SK-MEL-5 (cell line): ENCODE measurements at places on chromosomes 5 and 9. TPM values are rescaled to one million over a fixed set of nuclear protein-coding genes. Genes with fewer than 3 reads are reported as not detected.

CYLC2 gene
- total RNA-seq, result not detected in 2 replicates

PHF24 gene
- total RNA-seq, result 0.71 and 1.3 TPM in 2 replicates

CSF1R gene
- 0.53 TPM in 1 of 2 replicates, not detected in the other for total RNA-seq

PCDHGB7 gene
- 7.4 and 8.6 TPM in 2 replicates for total RNA-seq

CATSPER3 gene
- total RNA-seq, result not detected in 2 replicates

RUSC2 gene
- total RNA-seq, result 4.4 and 5.4 TPM in 2 replicates

- DNase-seq, result no peak
Measured at GRCh38 chr9:137365056-137365455, 57.9 kb downstream of the EXD3 start.

DNA sequence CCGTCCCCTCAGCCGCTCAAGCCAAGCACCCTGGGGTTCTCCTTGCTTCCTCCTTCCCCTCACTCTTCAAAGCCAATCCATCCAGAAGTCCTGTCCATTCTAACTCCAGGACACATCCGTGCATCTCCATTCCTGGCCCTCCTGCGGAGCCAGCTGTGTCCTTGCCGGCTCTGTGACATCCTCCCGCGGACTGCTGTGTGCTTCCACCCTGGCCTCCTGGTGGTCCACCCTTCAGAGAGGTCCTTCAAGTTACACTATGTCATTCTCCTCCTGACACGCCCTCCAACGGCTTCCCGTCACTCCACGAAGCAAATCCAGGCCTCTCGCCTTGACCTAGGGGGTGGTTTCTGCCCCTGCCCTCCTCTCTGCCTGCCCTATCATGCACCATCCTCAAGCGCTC, 13.0 kb upstream of the SCGB3A1 start:
- DNase-seq, result no peak

GRCh38 chr9:16180546-16180945, 627.7 kb downstream of the CCDC171 start:
- DNase-seq, result no peak

- no peak for DNase-seq
Measured at GRCh38 chr5:55502759-55503158, 32.0 kb downstream of the PLPP1 start.

DNA sequence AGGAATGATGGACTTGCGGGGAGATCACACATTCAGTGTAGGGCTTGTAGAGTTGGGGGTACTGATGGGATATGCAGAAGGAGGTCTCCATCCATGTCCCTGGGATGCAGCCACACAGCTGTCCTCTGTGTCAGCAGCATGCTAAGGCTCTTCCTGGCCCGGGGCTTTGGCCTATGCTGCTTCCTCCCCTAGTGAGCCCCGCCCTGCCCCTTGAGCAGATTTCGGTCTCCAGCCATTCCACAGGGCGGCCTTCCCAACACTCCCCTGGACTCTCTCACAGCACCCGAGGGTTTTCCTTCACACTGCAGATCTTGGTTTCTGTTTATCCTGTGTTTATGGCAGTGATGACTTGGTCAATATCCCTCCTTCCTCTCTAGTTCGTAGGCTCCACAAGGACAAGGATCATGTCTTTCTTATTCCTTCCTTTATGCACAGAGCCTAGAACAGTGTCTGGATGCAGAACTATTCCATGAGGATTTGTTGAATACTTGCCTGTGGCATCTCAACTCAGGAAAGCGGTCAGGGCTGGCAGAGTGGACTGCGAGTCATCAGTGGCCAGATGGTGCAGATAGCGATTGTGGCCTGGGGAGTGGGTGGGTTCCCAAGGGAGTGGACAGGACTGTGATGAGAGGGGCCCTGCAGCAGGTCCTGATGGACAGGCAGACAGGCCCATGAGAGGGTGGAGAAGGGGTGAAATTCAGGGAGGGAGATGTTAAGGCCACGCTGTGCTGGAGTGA, 114.2 kb downstream of the RGS3 start:
- no peak for DNase-seq

DNA sequence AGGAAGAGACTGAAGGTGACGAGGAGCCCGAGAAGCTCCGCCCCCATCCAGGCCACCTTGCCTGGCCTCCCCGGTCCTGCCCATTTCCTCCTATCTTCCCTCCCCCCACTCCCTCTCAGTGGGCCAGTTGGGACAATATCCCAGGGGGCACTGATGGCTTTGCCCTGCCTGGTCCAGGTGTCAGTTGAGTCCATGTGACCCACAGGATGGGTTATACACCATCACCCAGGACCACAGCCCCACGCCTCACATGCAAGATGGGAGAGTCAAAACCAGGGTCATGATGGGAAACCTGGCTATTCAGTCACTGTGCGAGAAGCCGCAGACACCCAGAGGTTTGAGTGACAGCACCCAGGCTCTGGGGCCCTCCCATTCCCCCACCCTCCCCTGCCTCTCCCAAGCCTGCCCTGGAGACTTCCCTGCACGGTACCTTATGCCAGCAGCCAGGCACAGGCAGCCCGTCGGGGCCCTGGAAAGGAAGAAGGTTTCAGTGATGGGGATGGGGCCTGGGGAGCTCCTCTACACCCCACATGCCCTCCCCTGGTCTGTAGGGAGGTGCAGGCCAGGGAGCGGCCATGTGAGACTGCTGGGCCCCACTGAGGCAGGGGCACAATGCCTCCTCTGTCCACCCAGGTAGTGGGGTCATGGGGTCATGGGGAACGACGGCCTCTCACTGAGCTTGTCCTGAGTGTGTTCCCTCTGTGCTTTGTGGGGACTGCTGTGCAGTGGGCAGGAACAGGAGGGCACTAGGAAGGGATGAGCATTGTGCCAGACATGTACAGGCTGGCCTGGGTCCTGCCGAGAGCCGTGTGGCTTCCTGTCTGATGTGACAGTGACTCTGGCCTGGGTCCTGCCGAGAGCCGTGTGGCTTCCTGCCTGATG, 6.3 kb upstream of the PHYKPL start:
- DNase-seq, result no peak

- DNase-seq, result no peak
Measured at GRCh38 chr5:123421773-123422172, 1.4 kb downstream of the CEP120 start.

- peak; percentile 90 for DNase-seq
Measured at GRCh38 chr9:6781476-6781875, 23.7 kb downstream of the KDM4C start.

- DNase-seq, result no peak
Measured at GRCh38 chr9:135110416-135110815, 22.9 kb downstream of the OLFM1 start.
